ENCODE measurements at places on chromosomes 1 and 21.

DNA sequence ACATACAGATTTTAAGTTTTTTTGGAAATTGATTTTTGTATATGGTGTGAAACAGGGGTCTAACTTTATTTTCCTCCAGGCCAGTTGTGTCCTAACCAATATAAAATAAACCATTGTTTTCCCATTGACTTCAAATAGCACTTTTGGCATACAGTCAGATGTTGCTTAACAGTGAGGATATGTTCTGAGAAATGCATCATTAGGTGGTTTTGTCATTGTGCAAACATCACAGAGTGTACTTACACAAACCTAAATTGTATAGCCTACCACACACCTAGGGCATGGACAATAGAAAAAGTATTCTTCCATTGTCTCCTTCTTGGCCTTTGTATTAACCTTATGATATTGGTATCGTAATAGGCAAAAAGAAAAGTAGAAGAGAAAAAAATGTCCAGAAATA, 37.4 kb upstream of the DISP1 start:
- DNase-seq: no peak

DNA sequence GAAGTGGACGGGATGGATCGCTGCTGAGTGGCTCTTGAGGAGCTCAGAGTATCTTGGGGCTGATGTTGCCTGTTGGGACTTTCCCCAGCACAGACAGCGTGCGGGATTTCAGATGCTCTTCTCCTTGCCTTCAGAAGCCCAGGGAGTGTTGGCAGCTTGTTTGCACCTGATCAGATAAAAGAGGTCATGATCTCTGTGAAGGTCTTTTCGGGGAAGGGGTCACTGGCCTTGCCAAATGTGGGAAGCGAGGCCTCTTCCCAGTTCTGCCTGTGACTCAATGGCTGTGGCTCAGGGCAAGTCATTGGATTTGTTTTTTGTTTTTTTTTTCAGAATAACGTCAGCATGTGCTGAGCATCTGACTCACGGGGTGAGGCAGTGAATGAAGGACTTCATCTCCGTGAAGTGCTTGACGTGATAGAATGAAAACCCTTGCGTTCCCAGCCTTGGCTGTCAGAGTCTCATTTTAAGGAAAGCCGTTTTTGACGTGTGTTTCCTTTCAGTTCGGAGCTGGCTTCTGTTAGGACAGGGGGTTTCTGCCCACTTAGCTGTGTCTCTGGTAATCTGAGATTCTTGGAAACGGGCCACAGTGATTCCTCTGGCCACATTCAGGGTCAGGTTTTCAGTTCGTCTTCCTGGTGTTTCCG, 46.7 kb downstream of the GALNT2 start:
- DNase-seq: peak; percentile 48

DNA sequence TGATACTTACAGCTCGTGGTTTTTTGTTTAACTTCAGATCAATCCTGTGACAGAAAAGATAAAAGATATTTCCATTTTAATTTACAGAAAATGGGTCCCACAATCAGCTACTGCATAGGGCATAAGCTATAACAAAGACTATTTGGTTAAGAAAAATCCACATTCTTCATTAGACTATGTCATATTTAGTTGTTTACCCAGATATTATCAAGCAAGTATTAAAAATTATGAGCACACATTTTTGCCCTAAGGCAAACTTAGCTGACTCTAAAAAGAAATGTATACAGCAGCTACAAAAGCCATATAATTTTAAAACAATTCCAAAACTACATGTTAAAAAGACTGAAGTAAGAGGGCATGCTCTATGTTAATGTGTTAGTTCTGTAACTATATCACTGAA, 18.7 kb downstream of the MEAF6 start:
- DNase-seq: no peak

- DNase-seq: peak; percentile 6
Measured at GRCh38 chr1:83055391-83056170, 943.4 kb downstream of the TTLL7 start.

GRCh38 chr1:168842306-168842705, 113.3 kb upstream of the DPT start:
- no peak for DNase-seq

GRCh38 chr1:88877382-88877825, 14.0 kb downstream of the GTF2B start:
- peak; percentile 48 for DNase-seq

GRCh38 chr1:228547464-228547792, 60.2 kb downstream of the RNF187 start:
- DNase-seq: no peak

DNA sequence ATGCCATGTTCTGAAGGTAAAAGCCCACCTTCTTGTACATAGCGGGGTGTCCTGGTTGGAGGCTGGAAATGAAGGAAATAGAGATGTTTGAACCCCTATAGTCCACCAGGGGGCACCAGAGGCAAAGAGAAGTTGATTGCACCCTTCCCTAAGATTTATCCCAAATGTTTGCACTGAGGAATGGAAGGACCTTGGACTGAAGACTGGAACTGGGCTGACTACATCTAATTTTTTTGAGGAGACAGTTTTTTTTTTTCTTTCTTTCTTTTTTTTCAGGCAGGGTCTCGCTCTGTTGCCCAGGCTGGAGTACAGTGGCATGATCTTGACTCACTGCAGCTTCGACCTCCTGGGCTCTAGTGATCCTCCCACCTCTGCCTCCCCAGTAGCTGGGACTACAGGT, 55.3 kb upstream of the EIF4G3 start:
- DNase-seq: peak; percentile 68

GRCh38 chr1:41848216-41848952, 70.3 kb downstream of the HIVEP3 start:
- DNase-seq: no peak

GRCh38 chr1:67973051-67973450, 77.4 kb downstream of the DIRAS3 start:
- no peak for DNase-seq

- no peak for DNase-seq
Measured at GRCh38 chr21:32184065-32184464, 94.8 kb downstream of the MIS18A start.

DNA sequence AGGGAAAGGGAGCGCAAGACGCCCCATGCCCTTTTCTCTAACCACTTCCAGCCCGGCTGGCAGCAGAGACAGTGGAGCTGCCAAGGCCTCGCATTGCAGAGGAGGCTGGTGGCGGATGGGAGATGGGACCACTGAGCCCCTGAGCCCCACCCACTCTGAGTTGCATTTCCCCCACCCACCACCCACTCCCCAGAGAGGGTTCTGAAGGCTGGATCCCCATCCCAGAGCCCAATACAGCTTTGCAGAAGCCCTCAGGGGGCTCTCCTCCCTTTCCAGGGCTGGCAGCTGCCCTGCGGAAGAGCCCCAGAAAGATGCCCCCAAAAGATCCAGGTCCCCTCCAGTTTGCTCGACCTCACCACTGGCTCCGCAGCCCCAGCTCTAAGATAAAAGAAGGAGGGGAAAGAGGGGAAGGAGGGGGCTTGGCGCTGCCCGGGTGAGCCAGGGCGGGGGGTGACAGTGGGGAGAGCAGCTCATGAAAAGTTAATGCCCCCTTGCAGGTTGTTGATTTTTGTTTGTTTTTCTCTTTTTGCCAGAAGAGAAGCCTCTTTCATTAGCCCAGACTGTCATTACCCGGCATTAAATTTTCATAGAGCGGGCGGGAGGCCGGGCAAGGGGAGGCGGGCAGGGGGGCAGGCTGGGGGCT, 38.4 kb upstream of the CASZ1 start:
- DNase-seq: no peak

DNA sequence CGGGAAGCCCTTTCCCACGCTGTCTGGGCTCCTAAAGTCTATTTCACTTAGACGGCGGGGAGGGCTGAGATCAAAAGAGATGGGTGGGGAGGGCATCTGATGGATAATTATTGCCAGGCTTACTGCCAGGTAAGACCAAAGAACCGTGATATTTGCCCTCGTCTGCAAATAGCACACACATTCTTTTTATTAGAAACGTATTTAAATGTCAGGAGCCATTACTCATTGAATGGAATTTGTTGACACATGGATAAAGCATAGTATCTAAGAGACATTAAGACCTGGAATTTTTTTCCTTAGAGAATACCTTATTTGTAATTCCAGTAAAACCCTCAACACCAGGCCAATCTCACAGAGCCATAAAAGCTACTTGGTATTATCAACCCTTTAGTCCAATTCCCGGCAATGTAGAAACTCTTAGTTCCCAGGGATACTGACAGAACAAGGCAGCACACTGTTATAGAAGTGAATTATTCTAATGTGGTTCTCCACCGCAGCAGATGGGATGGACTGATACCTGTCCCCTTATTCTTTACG, 10.6 kb downstream of the URB1 start:
- DNase-seq: peak; percentile 79

GRCh38 chr1:30353637-30354036, 369.7 kb downstream of the MATN1 start:
- DNase-seq: peak; percentile 17

- DNase-seq: peak; percentile 52
Measured at GRCh38 chr1:87449348-87449963, 120.8 kb downstream of the LMO4 start.

DNA sequence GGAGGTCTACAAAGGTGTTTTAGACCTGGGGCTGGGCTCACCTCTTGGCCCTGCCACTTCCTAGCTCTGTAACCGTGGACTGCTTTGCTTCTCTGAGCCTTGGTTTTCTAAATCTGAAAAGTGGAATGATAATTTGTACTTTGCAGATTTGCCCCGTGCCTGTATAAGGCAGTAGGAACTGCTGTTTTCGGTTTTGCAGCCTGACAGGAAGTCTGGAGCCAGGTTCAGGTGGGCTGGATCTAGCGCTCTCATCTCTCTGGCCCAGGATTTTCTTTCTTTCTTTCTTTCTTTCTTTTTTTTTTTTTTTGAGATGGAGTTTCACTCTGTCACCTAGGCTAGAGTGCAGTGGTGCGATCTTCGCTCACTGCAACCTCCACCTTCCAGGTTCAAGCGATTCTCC, 17.2 kb downstream of the IFNAR2 start:
- DNase-seq: no peak

DNA sequence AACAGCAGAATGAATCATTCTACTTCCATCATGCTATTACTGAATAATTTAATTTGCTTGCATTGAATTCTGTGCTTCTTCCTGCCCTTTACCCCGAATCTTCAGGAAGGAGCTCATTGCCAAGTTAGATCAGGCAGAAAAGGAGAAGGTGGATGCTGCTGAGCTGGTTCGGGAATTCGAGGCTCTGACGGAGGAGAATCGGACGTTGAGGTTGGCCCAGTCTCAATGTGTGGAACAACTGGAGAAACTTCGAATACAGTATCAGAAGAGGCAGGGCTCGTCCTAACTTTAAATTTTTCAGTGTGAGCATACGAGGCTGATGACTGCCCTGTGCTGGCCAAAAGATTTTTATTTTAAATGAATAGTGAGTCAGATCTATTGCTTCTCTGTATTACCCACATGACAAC, 44.2 kb downstream of the MAP3K7CL start:
- DNase-seq: no peak

- DNase-seq: no peak
Measured at GRCh38 chr1:70807088-70807664, 240.4 kb downstream of the PTGER3 start.

GRCh38 chr21:41668686-41669532, 97.9 kb downstream of the RIPK4 start:
- DNase-seq: no peak

DNA sequence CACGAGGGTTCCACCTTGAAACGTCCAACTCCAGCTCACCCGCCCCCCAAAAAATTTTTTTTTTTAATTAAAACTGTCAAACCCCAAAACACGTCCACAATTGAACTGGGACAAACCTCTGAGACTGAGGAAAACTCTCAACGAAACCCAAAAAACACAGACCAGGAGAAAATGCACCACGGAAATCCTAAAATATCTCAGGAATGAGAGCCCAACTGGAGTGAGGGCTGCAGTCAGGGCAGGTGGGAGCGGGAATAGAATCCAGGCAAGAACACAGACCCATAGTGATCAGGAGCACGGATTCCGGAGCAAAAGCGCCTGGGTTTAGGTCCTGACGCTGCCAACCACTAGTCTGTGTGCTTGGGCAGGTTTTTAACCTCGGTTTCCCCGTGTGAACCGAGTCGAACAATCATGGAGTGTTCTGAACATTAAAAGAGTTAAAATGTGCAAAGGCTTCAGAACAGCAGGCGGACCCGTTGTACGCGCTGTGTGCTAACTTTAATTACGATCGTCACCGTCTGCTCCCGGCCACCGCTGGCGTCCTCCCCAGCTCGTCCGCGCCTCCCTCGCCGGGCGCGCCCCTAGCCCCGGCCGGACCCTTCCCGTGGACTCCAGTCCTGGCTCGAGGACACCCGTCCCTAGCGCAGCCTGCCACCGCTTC, 624 bp downstream of the ARHGAP29 start:
- peak; percentile 51 for DNase-seq

DNA sequence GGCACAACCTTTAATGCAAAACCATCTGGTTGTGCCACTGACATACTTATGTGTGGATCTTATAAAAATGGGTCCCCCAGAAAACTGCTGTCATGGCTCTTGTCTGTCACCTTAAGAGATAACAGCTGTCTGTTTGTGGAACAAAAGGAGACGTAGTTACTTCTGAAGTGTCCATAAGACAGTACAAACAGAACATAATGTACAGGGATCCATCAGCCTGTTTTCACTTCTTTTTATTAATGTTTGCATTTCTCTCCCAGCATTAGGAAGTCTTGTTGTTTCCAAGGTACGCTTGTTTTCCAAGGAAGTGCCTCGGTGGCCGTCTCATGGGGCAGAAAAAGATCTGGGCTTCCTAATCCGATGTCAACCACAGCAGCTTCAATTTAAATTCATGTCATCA, 11.2 kb upstream of the ST6GALNAC5 start:
- no peak for DNase-seq

DNA sequence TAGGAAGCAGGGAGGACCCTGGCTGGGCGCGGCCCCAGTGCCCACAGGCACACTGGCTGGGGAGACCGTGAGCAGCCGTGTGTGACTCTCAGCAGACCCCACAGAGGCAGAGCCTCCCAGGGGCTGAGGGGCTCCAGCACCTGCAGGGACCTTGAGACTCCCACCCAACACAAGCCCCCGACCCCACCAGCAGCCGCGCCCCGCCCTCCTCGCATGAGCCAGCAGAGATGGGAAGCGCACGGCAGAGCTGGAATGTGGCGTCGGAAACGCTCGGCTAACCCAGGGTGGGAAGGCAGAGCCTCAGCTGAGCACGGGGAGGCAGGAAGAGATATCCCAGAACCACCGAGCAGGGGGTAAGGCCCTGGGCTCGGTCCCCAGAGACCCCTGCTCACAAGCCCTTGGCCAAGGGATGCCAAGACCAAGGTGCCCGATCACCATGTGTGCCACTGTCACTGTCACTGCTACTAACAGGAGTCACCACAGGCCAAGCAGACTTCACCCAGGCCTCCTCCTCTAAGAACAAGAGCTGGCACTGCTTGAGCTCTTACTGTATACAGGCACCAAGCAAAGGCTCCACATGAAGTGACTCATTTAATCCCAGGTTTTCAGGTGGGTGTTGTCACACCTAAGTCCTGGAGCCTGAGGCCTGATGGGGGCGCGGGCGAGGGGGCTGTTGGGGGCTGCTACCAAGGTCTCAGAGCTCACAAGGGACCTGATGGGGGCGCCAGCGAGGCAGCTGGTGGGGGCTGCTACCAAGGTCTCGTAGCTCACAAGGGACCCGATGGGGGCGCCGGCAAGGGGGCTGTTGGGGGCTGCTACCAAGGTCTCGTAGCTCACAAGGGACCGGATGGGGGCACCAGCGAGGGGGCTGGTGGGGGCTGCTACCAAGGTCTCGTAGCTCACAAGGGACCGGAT, 20.1 kb downstream of the MEGF6 start:
- no peak for DNase-seq
